Activated CD4-positive, alpha-beta T cell treated with anti-CD3 and anti-CD28 coated beads, Interleukin-2, amount 10 ng/mL, durations not matched to agents 24 days and 14 days (primary cell): ENCODE measurements at places on chromosomes 12 and 14. TPM values are rescaled to one million over a fixed set of nuclear protein-coding genes. Genes with fewer than 3 reads are reported as not detected.

GRCh38 chr12:2412305-2412643 lies 359.5 kb downstream of the CACNA1C start:
- no peaks in the 10 kb centered on the region for H3K4me1 ChIP-seq
- no peak for DNase-seq
- H3K36me3 ChIP-seq = no peaks in the 10 kb centered on the region

DNA sequence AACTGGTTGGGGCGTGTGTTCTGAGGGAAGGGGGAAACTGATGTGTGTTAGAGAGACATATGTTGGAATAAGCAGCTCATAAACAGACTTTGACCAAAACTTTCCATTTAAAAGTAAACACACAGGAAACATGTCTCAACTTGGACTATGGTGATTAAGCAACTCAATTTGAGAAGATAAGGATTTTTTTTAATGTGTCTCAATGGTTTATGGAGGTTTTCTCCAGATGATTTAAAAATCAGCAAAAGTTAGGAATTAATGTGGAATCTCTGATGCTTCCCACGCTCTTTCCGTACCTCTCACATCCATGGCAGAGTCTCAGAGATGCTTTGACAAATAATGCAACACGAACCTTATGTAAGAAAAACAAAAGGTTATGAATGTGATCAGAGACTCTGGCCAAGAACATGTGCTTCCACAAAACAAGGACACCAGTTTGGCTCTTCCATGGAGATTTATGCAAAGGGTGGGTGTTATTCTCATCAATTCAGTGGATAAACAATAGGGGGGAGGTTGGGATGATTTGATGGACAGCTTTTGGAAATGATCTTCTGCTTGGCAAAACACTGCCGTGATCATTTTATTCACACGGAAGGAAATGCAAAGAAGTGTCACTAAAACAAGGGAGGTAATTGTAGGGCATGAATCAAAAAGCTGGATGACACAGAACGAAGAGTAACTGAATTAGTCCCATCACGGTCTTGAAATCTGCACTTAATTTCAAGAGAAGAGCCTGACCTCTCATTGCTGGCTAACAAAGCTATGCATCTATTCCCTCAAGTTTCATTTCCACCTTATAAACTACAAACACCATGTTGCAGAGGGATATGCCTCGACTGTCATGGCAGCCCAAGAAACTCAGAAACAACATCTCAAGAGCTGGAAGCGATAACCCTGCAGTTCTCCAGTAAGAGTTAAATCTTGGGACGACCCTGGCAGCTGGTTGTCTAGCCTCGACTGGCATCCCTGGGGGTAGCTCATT lies 76.5 kb downstream of the FOXN3 start:
- no peak overlapping the region for H3K4me3 ChIP-seq
- no peaks in the 10 kb centered on the region for H3K27me3 ChIP-seq
- peaks cover 28% of the 10 kb centered on the region for H3K4me1 ChIP-seq

- H3K4me1 ChIP-seq = no peaks in the 10 kb centered on the region
- no peak overlapping the region for H3K4me3 ChIP-seq
- DNase-seq = no peak
- H3K27ac ChIP-seq = no peak overlapping the region
- peaks cover 17% of the 10 kb centered on the region for H3K27me3 ChIP-seq
Measured at GRCh38 chr14:60232185-60232584, 16.8 kb upstream of the PPM1A start.

DNA sequence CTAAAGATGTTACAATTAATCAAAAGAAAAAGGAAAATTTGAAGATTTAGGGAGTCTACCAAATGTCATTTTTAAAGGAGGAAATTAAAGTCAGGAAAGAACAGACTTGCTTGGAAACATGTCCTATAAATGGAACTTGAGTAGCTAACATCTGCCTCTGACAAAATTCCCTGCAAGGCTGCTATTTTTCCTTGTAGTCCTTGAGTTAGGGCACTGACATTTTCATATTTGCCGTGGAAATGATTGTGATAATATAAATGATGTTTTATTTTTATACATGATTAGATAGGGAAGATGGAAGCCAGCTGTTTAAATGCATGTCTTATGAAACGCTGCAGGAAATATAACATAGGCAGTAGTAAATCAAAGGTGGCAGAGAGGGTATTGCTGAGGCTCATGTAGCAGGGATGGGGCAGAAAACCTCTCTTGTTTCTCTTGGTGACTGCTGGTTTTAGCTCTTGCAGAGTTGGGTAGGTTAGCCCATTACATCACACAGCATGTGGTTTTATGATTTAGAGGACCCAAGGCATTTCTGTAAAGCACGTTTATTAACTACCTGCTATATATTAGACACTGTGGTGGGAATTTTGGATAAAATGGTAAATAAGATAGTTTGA lies 21.7 kb downstream of the NUBPL start:
- no peaks in the 10 kb centered on the region for H3K27me3 ChIP-seq
- no peak overlapping the region for H3K4me3 ChIP-seq
- DNase-seq = no peak
- peaks cover 2% of the 10 kb centered on the region for H3K36me3 ChIP-seq
- H3K27ac ChIP-seq = no peak overlapping the region

SLCO1C1 gene
- not detected in 2 replicates for total RNA-seq

DNA sequence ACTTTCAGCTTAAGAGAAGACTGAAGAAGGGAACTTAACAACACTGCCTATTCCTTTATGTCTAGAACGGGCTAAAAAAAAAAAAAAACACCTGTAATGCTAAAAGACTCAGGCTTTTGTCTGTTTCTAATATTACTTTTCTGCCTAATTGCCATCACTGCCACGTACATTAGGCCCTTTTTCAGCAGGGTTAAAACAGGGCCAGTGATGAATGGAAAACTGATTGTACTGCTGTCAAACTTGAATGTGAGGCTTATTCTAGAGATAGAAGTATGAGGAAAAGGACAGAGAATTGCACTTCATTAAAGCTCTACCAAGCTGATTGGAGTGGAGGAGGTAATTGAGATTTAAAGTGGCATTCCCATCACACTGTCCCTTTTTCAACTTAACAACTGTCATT lies 535.8 kb downstream of the PRKD1 start:
- H3K36me3 ChIP-seq = no peaks in the 10 kb centered on the region
- no peak overlapping the region for H3K27ac ChIP-seq

DNA sequence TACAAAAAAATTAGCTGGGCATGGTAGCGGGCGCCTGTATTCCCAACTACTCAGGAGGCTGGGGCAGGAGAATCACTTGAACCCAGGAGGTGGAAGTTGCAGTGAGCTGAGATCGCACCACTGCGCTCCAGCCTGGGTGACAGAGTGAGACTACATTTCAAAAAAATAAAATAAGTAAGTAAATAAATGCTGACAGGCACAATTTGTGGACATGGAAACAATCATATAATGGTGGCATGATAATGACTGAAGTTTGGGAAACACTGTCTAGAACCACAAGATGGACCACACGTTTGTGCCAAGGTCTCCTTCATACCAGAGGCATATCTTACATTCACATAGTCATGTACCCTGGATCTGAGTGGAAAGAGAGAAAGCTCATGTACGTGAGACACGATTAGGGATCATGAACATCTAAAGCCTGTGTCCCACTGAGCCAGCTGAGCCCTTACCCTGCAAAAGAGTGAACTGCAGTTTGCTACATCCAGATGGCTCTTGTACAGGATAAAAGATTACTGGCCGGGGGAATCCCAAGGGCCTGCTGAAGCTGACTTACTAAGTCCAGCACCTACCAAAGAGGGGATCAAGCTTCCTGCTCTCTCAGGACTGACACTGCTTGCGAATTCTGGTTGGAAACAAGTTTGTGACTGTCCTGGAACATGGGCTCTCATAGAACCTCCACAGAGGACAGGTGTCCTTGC lies 62.9 kb downstream of the TRAFD1 start:
- peaks cover 6% of the 10 kb centered on the region for H3K4me1 ChIP-seq
- H3K4me3 ChIP-seq = no peak overlapping the region
- no peak overlapping the region for H3K27ac ChIP-seq
- H3K36me3 ChIP-seq = peaks cover 31% of the 10 kb centered on the region
- no peak for DNase-seq
- H3K27me3 ChIP-seq = no peaks in the 10 kb centered on the region

- no peaks in the 10 kb centered on the region for H3K36me3 ChIP-seq
- H3K4me3 ChIP-seq = no peak overlapping the region
- no peaks in the 10 kb centered on the region for H3K4me1 ChIP-seq
Measured at GRCh38 chr12:70785896-70786295, 134.6 kb downstream of the PTPRR start.

GRCh38 chr14:65412856-65413738 lies 567 bp downstream of the FUT8 start:
- DNase-seq = peak; percentile 92
- peak overlapping the region; percentile 99 for H3K4me3 ChIP-seq
- no peaks in the 10 kb centered on the region for H3K27me3 ChIP-seq

DNA sequence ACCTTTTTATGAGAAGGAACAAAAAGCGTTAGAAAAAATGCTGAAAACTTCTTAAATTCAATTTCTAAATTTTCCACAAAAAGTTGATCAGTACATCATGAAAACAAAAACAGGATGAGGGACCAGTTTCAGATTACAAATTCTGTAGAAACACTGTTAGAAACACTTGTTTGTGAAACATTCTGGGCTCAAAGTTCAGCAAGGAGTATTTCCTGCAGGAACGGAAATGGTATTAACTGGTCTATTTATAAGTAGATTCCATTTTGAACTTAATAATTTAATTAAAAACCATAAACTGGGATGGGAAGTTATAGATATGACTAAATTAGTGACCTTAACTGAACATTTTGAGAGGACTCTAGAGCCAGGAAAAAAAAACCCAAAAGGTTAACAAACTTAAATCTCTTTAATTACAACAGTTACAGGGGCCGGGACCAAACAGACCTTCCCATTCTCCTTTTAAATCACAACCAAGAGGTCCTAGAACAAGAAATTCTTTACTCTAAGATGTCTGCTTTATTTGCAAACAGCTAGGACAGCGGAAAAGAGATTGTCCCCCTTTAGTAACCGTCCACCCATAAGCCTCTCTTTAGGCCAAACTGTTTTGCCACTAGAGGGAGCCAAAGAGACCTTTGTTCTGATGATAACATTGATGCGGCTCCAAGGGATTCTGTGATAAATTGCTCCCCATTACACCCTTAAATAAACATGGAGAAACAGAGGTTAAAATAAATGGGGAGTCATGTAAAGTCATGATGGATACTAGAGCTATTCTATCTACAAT lies 69.0 kb upstream of the RERGL start:
- no peak overlapping the region for H3K27ac ChIP-seq
- DNase-seq = peak; percentile 74
- no peak overlapping the region for H3K4me3 ChIP-seq
- no peaks in the 10 kb centered on the region for H3K27me3 ChIP-seq
- no peaks in the 10 kb centered on the region for H3K36me3 ChIP-seq

- H3K4me1 ChIP-seq = no peaks in the 10 kb centered on the region
- no peaks in the 10 kb centered on the region for H3K27me3 ChIP-seq
- H3K36me3 ChIP-seq = peaks cover 19% of the 10 kb centered on the region
- no peak for DNase-seq
- H3K27ac ChIP-seq = no peak overlapping the region
- H3K4me3 ChIP-seq = no peak overlapping the region
Measured at GRCh38 chr12:100225491-100225890, 24.9 kb downstream of the ACTR6 start.

DNA sequence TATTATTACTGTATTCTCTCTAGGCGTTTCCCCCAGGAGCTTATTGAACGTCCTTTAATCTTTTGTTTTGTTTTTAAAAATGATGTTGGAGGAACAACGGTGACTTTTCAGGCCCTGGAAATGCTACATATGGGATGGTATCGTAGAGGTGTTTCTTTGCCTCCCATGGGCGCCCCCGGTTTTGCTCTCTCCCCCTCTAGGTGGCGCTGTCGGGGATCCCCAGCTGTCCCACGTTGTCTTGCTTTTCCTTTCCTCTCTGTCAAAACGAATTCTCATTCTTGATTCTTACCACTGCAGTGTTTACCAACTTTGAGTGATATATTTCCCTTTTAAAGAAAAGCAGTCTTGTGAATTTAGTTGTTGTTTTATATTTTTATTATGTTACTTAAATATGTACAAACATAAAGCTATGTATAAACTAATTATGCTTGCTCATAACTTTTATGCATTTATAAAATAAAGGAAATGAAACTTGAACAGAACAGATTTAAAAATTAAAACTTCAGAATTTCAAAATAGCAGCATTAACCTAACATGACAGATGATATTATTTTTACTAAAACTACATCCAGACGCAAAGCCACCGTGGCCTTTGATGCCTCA lies 171.9 kb downstream of the RGS6 start:
- no peak overlapping the region for H3K4me3 ChIP-seq
- H3K36me3 ChIP-seq = no peaks in the 10 kb centered on the region
- H3K27ac ChIP-seq = no peak overlapping the region
- peaks cover 42% of the 10 kb centered on the region for H3K27me3 ChIP-seq
- peaks cover 2% of the 10 kb centered on the region for H3K4me1 ChIP-seq
- peak; percentile 81 for DNase-seq

DNA sequence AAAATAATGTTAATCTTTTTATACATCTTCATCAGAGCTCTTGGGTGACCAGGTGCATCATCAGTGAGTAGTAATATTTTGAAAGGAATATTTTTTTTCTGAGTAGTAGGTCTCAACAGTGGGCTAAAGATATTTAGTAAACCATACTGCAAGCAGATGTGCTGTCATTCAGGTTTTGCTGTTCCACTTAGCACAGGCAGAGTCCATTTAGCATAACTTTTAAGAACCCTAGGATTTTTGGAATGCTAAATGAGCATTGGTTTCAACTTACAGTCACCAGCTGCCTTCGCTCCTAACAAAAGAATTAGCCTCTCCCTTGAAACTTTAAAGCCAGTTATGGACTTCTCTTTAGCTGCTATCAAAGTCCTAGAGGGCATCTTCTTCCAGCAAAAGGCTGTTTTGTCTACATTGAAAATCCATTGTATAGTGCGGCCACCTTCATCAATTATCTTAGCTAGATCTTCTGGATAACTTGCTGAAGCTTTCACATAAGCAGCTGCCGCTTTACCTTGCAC lies 24.6 kb downstream of the RIMKLB start:
- H3K27me3 ChIP-seq = no peaks in the 10 kb centered on the region
- DNase-seq = no peak
- H3K4me1 ChIP-seq = no peaks in the 10 kb centered on the region

CLEC4D gene
- not detected in 2 replicates for total RNA-seq

- H3K4me3 ChIP-seq = no peak overlapping the region
- no peak overlapping the region for H3K27ac ChIP-seq
- H3K4me1 ChIP-seq = no peaks in the 10 kb centered on the region
- no peaks in the 10 kb centered on the region for H3K27me3 ChIP-seq
Measured at GRCh38 chr14:45940318-45940717, 687.3 kb upstream of the MIS18BP1 start.

- no peaks in the 10 kb centered on the region for H3K4me1 ChIP-seq
- no peak overlapping the region for H3K27ac ChIP-seq
- H3K36me3 ChIP-seq = no peaks in the 10 kb centered on the region
- no peak for DNase-seq
Measured at GRCh38 chr14:44812672-44813071, 149.1 kb downstream of the KLHL28 start.

GRCh38 chr12:64616201-64616600 lies 5.9 kb downstream of the RASSF3 start:
- no peaks in the 10 kb centered on the region for H3K27me3 ChIP-seq
- H3K27ac ChIP-seq = no peak overlapping the region
- H3K4me1 ChIP-seq = peaks cover 43% of the 10 kb centered on the region
- no peak for DNase-seq
- H3K36me3 ChIP-seq = peaks cover 35% of the 10 kb centered on the region
